ENCODE measurements at places on chromosomes 1 and 21.

GRCh38 chr1:48329486-48329885 lies 107.0 kb downstream of the SLC5A9 start:
- no peak for DNase-seq

GRCh38 chr1:154779551-154780189 lies 90.4 kb downstream of the KCNN3 start:
- no peak for DNase-seq

GRCh38 chr1:62707744-62708120 lies 19.5 kb upstream of the DOCK7 start:
- DNase-seq = no peak

DNA sequence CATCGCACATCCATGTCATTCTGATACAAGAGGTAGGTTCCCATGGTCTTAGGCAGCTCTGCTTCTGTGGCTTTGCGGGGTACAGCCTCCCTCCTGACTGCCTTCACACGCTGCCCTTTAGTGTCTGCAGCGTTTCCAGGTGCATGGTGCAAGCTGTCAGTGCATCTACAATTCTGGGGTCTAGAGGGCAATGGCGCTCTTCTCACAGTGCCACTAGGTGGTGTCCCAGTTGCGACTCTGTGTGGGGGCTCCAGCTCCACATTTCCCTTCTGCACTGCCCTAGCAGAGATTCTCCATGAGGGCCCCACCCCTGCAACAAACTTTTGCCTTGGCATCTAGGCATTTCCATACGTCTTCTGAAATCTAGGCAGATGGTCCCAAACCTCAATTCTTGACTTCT lies 138.2 kb upstream of the BRINP3 start:
- no peak for DNase-seq

GRCh38 chr1:91643431-91643830 lies 142.8 kb downstream of the CDC7 start:
- DNase-seq = no peak

- DNase-seq = no peak
Observed at GRCh38 chr1:24369199-24369598, 44.4 kb downstream of the STPG1 start.

- no peak for DNase-seq
Observed at GRCh38 chr1:185906186-185906585, 172.0 kb downstream of the HMCN1 start.

- DNase-seq = no peak
Observed at GRCh38 chr1:7962636-7963377, 1.3 kb downstream of the PARK7 start.

DNA sequence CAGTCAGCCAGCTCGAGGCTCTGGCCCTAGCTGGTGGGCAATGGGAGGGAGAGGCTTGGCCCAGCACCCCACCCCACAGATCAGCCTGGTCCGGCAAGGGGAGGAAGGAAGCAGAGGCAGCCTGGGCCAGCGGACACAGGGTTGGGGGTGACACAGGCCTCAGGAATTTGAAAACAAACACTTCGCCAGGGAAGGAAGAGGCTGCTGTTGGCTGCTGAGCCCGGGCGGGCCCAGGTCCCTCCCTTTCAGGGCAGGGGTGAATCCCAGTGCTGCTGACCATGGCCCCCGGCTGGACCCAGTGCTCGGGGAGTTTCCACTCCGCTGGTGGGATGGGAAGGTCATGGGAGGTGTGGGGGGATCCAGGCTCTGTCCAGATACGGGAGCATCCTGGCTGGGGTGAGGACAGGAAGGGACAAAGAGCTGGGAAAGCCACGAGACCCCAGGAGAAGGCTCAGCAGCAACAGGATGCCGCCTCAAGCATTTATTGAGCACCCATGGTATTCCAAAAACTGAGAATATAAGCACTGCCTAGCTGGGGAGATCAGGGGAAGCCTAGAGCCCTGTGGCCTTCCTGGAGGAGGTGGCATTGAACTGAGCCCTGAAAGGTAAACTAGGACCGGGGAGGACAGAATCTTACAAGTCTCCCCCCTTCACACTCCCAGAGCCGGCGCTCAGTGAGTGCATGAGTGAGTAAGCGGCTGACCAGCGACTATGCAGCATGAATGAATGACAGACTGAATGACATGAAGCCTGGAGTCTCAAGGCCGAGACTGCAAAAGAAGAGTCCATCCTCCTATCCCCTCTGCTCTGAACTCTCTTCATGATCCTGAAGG lies 26.2 kb upstream of the EPHA2 start:
- no peak for DNase-seq

DNA sequence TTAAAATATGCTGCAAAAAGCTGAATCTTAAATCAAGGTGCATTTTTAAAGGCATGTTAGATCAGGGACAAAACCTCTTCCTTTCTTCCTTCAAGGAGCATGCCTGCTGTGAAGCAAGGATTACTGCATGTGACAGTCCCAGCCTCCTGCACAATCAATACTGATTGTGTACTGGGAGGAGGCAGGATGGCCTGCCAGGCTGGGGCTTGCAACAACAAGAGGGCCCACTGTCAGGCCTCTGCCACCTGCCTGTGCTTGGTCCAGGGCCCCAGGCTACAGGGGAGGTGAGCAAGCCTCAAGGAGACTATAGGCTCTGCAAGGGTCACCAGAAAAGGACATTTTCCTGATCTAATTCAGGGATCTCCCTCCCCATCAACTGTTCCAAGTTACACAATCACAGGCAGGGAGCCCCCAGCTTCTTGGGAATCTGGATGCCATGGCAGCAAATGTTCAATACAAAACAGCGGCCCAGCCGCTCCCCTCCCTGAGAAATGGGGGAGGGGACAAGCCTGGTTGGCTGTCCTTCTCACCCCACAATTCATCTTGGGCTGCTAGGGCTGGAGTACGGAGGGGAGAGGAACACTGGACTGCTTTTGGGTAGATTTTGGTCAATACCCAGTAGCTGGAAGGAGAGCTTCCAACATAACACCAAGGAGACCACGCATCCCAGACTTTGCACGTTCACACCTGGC lies 76.7 kb downstream of the SSBP3 start:
- DNase-seq = no peak

- no peak for DNase-seq
Observed at GRCh38 chr1:94245747-94246438, 8.5 kb upstream of the ARHGAP29 start.

DNA sequence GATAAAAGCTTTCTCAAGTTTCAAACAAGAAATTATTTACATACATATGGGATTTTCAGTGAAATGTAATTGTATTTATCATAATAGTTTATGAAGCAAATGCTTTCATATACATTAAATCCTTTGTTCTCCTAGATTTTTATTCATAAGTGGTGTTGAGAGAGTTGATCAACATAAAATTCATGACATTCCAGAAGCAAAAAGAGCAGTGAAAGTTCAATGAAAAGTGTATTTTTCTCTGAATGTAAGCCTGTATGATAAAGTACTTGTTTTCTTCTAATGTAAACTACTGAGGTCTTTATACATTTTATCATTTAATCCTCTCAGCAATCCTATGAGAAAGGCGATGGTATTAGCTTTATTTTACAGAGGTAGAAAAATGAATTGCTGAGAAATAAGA lies 146.5 kb downstream of the PLA2G4A start:
- DNase-seq = no peak

DNA sequence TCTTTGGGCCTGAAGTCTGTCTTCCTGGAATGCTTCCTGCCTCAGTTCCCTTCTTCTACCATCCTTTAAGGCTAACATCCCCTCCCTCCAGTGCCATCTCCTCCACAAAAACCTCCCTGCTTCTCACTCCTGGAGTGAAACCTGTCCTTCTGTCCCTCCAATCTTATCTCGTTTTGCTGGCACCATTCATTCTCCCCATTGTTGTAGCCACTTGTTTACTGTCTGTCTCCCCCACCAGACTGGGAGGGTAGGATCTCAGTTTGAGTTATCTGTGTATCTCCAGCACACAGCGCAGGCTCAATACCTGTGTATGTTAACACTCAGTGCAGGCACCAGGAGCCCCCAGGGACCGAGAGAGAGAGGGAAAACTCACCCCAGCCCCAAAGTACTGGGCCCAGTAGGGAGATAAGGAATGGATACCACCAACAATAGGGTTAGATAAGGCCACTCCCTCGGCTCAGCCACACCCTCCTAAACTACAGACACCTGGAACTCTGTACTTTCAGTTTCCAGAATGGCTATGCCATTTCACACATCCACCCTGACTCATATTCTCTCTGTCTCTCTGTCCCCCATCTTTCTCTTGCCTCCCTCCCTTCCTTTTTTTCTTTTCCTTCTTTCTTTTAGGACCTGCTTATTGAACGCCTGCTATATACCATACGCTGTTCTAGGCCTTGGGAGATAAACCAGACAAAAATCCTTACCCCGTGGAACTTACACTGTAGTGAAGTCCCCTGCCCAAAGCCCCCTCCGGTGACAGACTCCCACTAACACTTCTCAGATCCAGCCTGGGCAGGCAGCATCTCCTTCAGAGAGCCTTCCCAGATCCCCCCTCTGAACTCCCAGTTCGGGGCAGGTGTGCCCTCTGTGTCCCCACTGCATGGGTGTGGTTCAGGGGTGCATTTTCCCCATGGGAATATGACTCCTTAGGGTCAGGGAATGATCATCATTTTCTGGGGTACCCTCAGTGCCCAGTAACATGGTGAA lies 3.3 kb upstream of the SSBP3 start:
- no peak for DNase-seq

DNA sequence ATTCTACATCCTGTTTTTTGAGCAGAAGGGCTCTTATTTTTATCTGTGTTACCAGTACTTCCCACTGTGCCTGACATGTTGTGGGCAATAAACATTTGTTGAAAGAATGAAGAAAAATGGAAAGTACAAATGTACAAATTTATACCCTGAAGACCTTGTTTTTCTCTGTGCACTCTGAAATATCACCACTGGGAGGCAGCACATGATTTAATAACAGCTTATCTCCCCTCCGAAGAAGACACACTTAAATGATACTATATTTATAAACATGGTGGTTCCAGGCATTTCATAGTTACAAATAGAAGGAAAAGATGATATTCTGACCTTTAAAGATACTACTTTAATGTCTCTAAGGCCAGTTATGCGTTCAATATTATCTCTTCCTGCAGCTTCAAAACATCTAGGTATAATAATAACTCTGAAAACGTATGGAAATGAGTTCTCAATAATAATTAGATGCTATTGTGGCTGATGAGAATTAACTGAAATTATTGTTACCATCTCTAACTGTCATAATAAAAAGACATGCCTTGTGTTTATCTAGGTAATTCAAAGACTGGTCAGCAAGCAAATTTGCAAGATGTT lies 12.8 kb downstream of the DYNLT5 start:
- DNase-seq = peak; percentile 24

GRCh38 chr1:47616036-47616435 lies 178.2 kb downstream of the FOXD2 start:
- no peak for DNase-seq

GRCh38 chr1:203290261-203291089 lies 14.8 kb upstream of the BTG2 start:
- peak; percentile 94 for DNase-seq

DNA sequence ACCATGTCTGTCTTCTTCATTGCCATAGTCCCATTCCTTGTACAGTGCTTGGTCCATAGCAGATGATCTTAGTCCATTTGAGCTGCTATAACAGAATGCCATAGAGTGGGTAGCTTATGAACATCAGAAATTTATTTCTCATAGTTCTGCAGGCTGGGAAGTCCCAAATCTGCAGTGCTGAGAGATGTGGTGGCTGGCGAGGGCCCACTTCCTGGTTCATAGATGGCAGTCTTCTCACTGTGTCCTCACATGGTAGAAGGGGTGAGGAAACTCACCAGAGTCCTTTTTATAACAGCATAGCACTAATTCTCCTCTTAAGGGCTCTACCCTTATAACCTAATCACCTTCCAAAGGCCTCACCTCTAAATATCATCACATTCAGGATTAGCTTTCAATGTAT lies 23.1 kb upstream of the RAP1A start:
- DNase-seq = no peak

GRCh38 chr1:28144203-28145135 lies 32.0 kb downstream of the PTAFR start:
- DNase-seq = no peak

GRCh38 chr1:155091071-155092051 lies 12.7 kb downstream of the EFNA3 start:
- peak; percentile 59 for DNase-seq

- DNase-seq = no peak
Observed at GRCh38 chr1:87091425-87091824, 177.0 kb downstream of the HS2ST1 start.

DNA sequence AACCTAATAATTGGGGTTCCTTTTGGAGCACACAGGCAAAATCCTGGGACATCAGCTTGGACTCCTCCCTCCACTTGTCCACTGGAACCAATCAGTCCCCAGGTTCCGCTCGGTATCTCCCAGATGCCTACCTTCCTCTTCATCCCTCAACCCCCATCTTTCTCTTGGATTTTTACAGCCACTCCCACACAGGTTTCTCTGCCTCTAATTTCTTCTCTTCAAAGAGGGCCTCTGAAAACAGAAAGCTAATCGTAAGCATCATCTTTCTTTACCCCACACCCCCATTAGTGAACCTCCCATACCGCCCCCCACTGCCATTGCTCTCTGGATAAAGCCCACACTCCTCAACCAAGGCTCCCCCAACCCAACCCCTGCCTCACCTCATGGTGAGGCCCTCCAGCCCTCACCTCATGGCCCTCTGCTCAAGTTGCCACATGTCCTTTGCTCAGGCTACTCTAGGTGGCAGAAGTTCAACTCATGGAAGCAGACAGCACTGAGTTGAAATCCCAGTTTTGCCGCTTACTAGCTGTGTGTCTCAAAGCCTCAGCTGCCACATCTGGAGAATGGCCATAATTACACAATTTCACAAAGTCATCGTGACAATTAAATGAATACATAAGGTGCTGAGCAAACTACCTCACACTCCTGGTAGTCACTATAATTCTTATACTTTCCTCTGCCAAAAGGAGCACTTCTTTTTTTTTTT lies 18.1 kb upstream of the WASF2 start:
- no peak for DNase-seq

- no peak for DNase-seq
Observed at GRCh38 chr1:47893412-47893811, 103.8 kb downstream of the TRABD2B start.

- DNase-seq = no peak
Observed at GRCh38 chr1:157584503-157584902, 13.4 kb downstream of the FCRL4 start.

- DNase-seq = no peak
Observed at GRCh38 chr1:186865857-186866256, 37.1 kb downstream of the PLA2G4A start.

DNA sequence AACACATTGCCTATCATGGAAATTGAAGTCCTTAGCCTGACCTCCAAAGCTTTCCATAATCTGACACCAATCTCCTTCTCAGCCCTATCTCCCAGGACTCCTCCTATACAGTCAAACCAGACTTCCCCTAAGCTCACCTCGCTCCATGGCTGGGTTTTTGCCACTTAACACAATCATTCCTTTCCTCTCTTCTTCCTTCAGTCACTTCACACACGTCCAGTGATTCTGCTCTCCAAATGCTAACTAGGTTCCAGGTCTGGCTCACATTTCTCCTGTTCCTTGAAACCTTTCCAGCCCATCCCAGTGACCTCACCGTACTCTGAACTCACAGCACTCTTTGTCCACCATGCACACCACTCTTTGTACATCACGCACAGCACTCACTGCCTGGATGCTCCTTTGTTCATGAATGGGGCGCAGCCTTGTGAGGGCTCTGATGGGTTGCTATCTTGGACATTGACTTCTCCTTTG lies 98.4 kb downstream of the GLUL start:
- DNase-seq = no peak
